ENCODE measurements at places on chromosomes 2 and 18. TPM values are rescaled to one million over a fixed set of nuclear protein-coding genes. Genes with fewer than 3 reads are reported as not detected.

The CFC1 gene
- total RNA-seq, result not detected

DNA sequence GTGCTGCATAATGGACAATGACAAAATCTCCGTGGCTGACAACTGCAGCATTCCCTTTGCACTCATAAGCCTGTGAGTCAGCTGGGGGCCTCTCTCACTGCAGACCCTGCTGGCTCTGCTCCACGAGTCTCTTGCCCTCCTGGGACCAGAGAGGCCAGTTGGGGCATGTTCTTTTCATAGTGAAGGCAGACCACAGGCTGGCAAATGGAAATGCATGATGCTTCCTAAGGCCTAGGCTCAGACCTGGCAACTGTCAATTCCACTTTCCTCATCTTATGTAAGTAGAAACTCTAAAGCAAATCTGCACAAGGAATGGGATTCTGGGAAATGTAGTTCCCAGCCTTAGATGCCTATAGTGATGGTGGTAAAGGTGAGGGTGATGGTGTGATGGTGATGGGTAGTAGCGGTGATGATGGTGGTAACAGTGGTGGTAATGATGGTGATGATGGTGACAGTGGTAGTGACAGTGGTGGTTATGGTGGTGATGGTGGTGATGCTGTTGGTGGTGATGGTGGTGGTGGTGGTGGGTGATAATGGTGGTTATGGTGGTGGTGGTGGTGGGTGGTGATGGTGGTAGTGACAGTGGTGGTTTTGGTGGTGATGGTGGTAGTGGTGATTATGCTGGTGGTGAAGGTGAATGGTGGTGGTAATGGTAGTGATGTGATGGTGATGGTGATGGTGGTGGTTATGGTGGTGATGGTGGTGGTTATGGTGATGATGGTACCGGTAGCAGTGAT is 185.8 kb upstream of the ARL4C start:
- no peak for DNase-seq
- H3K4me1 ChIP-seq, result peaks cover 20% of the 10 kb centered on the region
- H3K27me3 ChIP-seq, result no peaks in the 10 kb centered on the region
- no peak overlapping the region for H3K4me3 ChIP-seq

DNA sequence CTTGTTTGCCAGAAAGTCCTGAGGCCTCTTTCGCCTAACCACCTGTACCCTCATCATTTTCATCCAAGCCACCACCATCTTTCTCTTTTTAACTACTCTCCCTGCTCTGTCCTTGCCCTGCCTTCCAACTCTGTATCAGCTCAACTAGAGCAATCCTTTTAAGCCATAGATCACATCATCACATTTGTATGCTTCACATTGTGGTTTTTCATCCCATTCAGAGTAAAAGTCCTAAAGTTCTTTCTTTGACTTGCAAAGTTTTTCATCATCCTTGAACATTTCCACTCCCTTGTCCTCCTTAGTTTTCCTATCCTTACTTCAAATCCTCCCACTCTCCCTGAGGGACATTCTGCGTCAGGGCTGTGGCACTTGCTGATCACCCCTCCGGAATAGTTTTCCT is 73.9 kb downstream of the SLC39A10 start:
- H3K27me3 ChIP-seq, result no peaks in the 10 kb centered on the region
- H3K27ac ChIP-seq, result no peak overlapping the region

DNA sequence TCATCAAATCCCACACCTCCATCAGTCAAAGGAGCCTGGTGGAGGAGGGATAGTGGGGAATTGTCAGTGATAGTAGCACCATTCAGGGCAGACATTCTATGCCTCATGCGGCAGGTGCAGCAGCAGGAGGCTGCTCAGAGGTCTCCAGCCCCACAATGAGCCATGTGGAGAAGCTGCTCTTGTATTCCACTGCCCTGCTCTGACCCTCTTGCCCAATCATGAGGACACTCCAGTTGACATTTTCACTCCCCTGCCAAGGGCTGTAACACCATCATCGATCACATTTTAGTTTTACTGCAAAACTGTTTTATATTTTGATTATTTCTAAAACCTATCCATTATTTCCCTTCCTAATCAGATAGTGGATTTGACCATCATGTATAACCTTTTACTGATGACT is 487.6 kb upstream of the KLHL29 start:
- H3K4me3 ChIP-seq, result no peak overlapping the region
- no peaks in the 10 kb centered on the region for H3K4me1 ChIP-seq
- peak; percentile 27 for DNase-seq
